ENCODE measurements at places on chromosomes 7 and 10.
A peak's percentile ranks its signal among the peaks of the same experiment; 100 is the strongest.

- DNase-seq = no peak
Measured at GRCh38 chr7:114110666-114111065, 191.9 kb upstream of the PPP1R3A start.

GRCh38 chr7:55246171-55246570 lies 119.0 kb upstream of the LANCL2 start:
- DNase-seq = peak; percentile 30

DNA sequence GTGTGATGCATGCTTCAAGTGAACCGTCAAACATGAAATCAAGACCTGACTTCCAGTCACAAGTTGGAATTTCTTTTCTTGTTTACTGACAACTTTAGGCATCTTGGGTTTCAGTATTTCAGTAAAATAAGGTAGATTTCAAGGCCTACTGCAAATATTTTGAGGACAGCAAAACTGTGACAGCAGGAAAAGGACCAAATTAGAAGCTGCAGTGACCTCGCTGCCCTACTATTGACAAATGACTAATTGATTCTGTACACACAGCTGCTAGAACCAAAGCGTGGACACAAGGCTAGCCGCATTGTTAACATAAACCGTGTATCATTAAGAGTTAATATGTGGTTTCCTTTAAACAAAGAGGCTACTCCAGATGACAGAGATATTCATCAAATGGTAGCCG lies 105.7 kb upstream of the SEC61G start:
- DNase-seq = no peak

DNA sequence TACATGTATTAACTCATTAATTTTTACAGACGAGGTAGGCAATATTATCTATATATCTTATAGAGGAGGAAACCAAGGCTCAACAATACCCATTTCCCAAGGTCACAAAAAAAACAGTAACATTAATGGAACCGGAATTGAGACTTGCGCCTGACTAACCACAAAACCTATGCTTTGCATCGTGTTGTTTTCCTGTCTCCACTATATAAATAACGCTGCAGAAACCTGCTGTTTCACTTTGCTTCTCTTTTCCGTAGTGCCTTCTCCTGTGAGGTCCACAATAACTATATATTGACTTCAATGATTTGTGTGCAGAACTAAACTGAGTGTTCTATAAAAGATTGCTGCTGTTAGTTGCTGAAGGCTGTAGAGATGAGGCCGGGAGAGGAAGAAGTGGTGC lies 97.7 kb upstream of the RPA3 start:
- peak; percentile 41 for DNase-seq

DNA sequence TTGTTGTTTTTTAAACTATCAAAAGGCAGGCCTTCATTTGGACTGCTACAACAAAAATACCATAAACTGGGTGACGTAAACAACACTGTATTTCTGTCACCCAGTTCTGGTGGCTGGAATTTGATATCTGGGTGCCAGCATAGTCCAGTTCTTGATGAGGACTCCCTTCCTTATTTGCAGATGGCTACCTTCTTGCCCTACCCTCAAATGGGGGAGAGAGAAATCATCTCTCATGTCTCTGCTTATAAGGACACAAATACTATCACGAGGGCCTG lies 25.2 kb downstream of the ACTA2 start:
- DNase-seq = no peak

- DNase-seq = peak; percentile 82
Measured at GRCh38 chr10:21516242-21517131, 9.0 kb downstream of the SKIDA1 start.

DNA sequence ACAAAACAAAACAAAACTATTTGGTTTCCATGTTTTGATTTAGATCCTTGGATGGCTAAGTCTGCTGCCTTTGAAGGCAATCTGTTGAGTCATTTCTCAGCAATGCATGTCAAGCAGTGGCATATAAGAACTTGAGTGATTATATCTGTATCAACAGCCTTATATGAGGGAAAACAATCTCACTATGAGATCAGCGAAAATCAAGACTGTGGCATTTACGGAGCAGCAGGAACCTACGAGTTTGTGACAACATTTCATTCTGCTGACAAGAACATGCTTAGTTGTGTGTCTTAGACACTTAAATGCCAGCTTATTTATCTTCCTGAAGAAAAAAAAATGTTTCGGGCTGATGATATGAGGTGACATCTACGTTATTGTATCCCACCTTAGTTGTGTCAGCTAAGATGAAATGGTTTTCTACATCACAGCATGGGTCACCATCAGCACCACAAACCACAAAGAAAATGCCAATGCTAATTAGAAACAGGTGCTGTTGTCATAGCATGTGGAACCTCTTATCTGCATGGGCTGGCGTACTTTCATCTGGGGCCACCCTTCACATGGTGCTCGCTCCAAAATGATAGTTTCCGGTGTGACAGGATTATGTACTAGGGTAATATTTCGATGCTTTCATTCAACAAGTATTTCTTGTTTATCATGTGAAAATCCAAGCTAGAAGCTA lies 1085.5 kb downstream of the SORCS1 start:
- DNase-seq = no peak

DNA sequence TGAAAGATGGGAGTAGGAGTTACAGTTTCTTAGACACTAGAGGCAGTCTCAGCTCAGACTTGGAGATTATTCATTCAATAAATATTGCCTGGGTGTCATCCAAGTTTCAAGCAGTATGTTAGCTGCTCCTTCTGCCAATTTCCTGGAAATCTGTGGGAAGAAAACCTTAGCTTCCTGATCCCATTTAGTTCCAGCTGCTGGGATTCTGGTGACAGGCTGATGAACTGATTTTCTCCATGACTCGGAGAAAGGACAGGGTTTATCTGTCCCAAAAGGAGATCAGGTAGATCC lies 95.8 kb downstream of the CLEC2L start:
- DNase-seq = peak; percentile 92

GRCh38 chr7:70347463-70348254 lies 749.4 kb downstream of the AUTS2 start:
- no peak for DNase-seq

- DNase-seq = no peak
Measured at GRCh38 chr7:120874016-120874415, 16.1 kb upstream of the TSPAN12 start.

DNA sequence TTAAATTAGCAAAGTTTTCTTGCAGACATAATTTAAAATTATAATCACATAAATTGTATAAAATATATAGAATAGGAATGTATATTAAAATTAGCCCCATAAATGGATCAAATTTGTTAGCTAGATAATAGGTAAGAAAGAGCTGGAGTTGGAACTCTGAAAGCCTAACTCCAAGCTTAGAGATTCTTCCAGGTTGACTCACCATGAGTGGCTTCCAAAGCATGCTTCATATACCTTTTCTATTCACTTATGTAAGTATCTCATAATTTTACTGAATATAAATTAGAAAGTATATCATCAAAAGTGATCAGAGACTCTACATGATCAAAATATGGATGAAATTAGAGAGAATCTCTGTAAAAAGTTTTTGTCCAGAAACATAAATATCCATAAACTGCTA lies 320.7 kb upstream of the MAGI2 start:
- no peak for DNase-seq

Data from muscle of leg (tissue), 16 donors.